Stimulated activated CD8-positive, alpha-beta memory T cell treated with anti-CD3 and anti-CD28 coated beads, Interleukin-7, amount 100 ng/mL, for 4 hours (primary cell): ENCODE measurements at places on chromosomes 2 and 18.

DNA sequence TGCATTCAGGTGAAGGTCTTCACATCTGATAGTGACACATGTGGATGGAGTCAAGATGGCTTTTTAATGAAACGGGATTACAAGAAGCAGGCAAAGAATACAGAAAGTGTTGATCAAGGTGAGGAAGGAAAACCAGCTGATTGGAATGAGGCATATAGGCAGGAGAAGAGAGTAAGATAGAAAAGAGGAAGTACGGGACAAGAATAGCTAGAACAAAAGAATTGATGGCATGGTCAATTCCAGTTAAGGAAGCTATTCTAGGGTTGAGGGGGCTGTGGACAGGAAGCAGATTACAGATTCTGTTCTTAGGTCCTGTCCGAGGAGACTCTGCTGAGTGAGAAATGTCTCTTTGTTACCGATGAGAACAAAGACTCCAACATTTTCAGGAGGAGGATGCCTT lies 13.2 kb upstream of the NCK2 start:
- DNase-seq = no peak

GRCh38 chr2:150732064-150732463 lies 244.6 kb upstream of the RND3 start:
- DNase-seq = no peak

- no peak for DNase-seq
Measured at GRCh38 chr2:39735648-39736047, 43.4 kb downstream of the THUMPD2 start.

DNA sequence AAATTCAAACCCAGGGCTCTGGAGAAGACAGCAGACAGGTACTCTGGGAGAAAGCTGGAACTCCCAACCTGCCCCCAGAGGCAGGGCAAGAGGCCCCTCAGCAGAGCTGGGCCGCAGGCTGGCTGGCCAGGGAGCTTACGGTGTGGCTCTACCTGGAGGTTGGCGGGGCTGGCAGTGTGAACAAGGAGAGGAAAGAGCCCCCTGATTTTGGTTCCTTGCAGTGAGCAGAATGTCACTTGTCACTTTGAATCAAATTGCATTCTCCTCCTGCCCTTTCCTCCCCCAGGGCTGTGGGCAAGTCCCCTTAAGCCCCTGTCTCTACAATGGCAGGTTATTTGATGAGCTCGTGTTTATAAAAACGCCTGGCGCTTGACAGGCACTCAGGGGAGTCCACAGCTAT lies 32.6 kb downstream of the MYO7B start:
- no peak for DNase-seq

GRCh38 chr2:219331560-219332213 lies 857 bp downstream of the RESP18 start:
- no peak for DNase-seq

DNA sequence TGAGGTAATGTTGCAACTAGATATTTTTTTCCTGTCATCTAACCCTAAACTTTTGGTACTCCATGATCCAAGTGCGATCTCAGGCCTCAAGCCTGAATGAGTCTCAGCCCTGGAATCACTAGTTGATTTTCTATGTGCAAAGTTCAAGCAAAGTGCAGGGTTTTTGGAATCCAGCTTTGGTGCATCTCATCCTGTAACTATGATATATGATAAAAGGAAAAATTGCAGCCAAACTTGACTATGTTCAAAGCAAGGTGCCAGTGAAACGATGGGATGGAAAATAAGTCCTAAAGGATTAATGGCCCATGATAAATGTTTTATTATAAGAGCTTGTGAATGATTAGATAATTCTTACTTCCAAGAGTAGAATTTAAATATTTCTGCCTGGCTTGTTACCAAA lies 78.9 kb upstream of the NT5C1B start:
- no peak for DNase-seq
